ENCODE measurements at places on chromosomes 13 and 19.

DNA sequence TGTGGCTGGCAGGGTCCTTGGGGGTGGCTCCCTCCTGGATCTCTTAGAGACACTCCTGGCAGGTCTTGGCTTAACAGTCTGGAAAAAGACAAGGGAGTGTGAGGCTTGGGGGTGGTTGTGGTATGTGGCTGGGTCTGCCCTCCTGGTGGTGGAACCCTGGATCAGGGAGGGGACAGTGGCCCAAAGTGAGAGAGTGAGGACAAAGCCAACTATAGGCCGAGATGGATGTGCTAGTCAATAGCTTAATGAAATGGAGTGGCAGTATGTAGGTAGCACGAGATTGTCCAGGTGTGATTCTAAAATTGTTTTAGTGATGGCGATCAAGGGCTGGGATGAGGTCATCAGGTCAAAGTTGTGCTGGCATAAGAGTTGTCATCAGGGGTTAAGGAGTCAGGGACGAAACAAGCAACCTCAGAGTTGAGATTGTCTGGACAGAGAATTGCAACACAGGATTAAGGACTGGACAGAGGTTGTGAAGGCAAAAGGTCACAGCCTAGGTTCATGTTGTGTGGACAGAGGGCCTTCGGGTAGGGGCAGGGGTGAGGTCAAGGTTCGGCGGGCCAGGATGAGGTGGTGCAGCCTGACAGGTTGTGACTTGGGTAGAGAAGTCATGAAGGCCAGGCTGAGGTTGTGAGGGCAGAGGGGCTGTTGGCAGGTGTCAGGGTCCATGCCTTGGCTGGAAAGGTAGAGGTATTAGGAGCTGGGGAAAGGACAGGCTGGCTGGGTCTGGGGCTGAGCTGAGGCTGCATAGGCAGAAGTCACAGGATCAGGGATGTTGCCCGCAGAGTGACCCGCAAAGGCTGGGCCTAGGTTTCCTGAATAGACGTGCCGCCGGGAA is 4.5 kb upstream of the RASAL3 start:
- DNase-seq: no peak

DNA sequence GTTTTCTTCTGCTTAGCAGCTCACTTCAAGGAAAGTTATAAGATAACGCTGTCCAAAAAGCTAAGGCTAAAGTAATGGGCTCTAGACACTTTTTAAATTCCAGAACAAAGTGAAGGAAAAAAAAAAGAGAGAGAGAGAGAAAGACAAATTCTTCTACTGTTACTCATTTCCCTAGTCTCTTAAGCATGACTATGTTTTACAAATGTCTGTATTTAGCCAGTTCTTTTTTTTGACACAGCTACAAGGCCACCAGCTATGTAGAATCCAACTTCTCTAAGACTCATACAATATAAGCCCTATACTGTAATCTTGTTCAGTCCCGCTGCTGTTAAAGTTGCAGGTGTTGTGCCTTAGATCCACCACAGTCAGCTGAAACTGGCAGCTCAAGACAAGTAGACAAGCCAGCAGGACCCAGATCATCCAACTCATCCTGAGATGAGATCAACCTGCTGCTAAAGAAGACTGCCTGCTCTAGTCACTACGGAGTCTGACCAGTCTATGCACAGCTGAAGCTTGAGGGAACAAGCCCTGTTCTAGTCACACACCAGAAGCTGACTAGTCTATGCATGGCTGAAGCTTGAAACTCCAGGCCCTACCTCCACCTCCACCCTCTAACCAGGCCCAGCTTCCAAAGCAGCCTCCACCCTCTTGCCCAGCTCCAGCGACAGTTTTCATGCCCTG is 10.3 kb upstream of the ZNF83 start:
- no peak for DNase-seq

DNA sequence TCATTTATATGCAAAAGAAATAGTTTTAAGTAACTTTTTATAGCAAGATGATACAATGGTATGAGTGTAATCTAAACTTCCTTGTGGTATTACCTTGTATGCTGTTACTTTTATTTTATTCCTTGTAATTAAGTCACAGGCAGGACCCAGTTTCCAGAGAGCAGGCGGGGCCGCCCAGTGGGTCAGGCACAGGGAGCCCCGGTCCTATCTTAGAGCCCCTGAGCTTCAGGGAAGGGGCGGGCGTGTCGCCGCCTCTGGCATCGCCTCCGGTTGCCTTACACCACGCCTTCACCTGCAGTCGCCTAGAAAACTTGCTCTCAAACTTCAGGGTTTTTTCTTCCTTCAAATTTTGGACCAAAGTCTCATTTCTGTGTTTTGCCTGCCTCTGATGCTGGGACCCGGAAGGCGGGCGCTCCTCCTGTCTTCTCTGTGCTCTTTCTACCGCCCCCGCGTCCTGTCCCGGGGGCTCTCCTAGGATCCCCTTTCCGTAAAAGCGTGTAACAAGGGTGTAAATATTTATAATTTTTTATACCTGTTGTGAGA is 10.2 kb downstream of the PLPPR3 start:
- no peak for DNase-seq

- no peak for DNase-seq
These were observed 8.5 kb downstream of the ILF3 start for GRCh38 chr19:10662384-10663251.

- DNase-seq: no peak
These were observed 65.6 kb downstream of the CELF5 start for GRCh38 chr19:3289971-3290569.

DNA sequence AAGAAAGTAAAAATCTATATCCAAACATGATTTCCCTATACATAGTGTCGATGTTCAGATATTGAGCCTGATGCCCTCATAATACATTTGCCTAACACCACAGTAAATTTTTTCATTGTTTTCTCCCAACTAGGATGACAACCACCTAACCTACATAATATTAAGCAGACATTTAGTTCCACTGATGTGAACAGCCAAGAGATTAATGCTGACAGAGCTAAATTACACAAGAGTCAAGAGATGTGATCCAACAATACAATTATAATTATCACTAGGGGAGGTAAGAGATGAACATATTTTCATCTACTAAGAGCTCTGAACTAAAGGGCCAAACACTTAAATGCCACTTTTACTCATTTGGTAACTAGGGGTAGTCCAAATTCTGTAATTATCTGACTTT is 145.9 kb downstream of the DACH1 start:
- DNase-seq: no peak

DNA sequence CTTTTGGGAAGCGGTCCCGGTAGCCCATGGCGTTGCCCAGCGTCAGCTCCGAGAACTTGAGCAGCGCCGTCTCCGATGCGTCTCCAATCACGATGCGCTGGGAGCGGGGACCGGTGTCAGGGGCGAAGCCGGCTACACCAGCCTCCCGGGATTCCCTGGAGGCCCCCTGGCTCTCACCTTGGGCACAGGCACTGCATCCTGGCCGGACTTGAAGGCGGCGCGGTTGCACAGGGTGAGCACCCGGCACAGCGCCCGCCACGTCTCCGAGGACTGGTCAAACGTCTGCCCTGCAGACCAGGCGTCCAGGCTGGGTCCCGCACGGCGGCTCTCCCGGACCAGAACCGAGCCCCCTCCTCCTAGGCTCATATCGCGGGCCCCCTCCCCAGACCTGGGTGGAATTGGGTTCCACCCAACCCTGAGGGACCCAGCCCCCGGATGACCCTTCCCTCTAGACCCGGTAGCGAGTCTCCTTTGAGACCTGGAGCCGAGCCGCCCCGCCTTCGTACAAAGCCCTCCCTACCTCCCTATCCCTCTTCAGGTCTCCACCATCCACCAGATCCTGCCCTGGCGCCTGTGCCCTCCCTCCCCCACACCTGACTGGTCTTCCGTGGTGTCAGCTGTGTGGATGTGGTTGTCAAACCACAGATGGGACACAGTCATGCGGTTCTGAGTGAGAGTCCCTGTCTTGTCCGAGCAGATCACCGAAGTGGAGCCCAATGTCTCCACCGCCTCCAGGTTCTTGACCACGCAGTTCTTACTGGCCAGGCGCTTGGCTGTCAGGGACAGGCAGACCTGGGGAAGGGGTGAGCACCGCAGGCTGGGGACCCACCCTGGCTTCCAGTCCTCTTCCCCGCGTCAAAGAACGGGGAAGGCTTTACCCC is 4.8 kb downstream of the ATP4A start:
- DNase-seq: no peak

GRCh38 chr19:7099597-7099921 is 30.1 kb downstream of the ZNF557 start:
- no peak for DNase-seq

All from hematopoietic multipotent progenitor cell treated with erythropoietin and hydrocortisone succinate and interleukin-3 and kit ligand, for 8 days (in vitro differentiated cells).